ENCODE measurements at places on chromosomes 5 and 9.

- no peak for DNase-seq
Measured at GRCh38 chr5:73093943-73094342, 26.4 kb upstream of the TMEM171 start.

DNA sequence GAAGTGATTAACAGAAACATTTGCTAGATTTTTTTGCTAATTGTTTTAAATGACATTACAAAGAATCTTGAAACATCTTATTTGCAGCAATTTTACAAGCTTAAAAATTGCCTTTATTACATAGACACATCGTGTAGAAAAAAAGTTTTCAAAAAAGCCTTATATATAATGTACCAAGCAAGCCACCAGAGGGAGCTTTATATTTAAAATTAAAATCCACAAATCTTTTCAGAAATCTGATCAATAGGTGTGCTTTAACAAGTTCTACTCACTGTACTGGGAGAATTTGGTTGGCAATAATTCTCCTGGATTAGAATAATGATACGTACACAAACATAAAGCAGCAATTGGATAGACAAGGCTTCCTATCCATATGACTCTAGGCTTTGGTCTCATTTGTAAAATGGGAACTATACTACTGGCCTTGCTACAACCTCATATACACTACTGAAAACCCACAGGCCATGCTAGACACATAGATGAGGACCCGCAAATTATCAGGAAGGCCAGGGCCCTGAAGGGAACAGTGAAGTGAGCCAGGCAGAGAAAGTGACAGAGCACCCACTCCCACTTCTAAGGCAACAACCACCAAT lies 4.8 kb downstream of the PSMB7 start:
- no peak for DNase-seq

DNA sequence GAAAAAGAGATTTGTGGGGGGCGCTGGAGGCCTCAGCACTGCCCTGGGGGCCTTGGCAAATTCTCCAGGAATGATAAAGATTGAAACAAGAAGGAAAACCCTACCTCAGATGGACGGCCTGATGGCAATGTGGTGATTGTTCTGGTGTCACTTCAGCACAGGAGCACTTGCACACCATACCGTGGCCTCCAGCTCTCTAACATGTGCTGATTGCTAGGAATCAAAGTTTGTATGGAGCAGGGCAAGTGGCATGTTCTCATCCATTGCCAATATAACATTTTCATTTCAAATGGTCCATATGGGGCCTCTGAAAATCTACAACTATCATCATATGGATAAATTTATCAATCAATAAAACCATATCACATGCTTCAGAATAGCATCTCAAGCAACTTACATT lies 253.0 kb downstream of the DEPDC1B start:
- DNase-seq = no peak

DNA sequence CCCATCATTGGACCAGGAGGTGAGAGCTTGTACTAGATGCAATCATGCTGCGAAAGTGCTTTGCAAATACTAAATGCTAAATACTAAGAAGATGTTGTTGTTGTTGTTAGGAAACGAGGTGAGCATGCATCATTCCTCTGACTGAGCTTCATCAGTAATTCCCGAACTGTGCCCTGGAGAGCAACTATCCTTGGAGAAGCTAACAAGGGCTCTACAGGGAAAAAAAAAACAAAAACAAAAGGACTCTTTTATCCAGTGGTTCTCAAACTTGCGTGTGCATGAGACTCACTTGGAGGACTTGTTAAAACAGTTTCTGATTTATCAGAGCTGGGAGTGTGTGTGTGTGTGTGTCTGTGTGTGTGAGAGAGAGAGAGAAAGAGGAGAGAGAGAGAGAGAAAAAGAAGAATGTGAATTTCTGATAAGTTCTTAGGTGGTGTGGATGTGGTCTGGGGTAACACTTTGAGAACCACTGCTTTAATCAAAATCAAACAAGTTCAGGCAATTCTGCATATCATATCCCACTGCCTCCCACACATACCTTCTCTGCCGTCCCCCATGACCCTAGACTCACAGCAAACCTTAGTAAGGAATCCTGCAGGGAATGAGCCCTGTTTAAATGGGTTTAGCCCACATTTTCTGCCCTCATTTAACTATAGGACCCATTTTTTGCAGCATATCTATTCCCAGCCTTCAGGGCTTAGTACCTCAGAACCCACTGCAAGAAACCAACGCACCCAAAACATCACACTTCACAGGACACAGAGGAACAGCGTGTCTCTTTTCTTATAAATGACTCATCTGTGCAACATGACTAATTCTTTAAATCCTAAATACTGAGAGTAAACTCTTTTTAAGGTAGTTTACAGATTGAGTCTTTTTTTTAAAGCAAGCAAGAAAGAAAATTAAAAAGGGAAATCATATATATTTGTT lies 48.9 kb downstream of the PDE6A start:
- no peak for DNase-seq

GRCh38 chr5:74237571-74238145 lies 402.9 kb downstream of the ENC1 start:
- no peak for DNase-seq

GRCh38 chr9:112783551-112783954 lies 33.0 kb downstream of the SNX30 start:
- DNase-seq = no peak

GRCh38 chr9:136667940-136668760 lies 5.4 kb downstream of the EGFL7 start:
- no peak for DNase-seq

GRCh38 chr5:136724161-136724560 lies 358.8 kb upstream of the TRPC7 start:
- DNase-seq = no peak

DNA sequence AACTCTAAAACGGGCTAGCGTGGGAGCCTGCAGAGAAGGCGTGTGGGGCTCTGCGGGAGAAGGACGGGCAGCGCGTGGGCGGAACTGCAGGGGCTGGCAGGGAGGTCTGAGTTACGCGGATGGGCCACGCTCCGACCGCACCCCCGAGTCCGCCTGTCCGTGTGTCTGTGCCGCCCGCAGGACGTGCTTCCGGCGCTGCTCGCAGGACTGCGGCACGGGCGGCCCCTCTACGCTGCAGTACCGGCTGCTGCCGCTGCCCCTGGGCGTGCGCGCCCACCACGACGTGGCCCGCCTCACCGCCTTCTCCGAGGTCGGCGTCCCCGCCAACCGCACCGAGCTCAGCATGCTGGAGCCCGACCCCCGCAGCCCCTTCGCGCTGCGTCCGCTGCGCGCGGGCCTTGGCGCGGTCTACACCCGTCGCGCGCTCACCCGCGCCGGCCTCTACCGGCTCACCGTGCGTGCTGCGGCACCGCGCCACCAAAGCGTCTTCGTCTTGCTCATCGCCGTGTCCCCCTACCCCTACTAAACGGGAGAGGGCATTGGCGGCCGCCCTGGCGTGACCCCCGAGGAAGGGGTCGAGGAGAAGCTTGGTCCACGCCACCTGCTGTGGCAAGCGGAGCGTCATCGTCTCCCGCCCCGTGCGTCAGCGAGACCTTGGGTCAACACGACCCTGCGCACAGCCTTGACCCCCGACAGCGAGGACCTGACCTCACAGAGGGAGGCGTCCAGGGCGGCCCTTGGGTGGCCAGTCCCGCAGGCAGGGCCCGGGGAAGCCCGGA lies 11.4 kb upstream of the ASS1 start:
- DNase-seq = peak; percentile 40

GRCh38 chr5:139392324-139392677 lies 2.6 kb upstream of the MZB1 start:
- no peak for DNase-seq

DNA sequence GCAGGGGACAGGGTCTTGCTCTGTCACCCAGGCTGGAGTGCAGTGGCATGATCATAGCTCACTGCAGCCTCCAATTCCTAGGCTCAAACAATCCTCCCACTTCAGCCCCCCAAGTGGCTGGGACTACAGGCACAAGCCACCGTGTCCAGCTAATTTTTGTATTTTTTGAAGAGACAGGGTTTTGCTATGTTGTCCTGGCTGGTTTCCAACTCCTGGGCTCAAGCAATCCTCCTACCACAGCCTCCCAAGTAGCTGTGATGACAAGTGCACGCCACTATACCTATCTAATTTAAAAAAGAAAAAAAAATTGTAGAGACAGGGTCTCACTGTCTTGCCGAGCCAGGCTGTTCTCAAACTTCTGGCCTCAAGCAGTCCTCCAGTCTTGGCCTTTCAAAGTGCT lies 31.6 kb upstream of the LECT2 start:
- no peak for DNase-seq

DNA sequence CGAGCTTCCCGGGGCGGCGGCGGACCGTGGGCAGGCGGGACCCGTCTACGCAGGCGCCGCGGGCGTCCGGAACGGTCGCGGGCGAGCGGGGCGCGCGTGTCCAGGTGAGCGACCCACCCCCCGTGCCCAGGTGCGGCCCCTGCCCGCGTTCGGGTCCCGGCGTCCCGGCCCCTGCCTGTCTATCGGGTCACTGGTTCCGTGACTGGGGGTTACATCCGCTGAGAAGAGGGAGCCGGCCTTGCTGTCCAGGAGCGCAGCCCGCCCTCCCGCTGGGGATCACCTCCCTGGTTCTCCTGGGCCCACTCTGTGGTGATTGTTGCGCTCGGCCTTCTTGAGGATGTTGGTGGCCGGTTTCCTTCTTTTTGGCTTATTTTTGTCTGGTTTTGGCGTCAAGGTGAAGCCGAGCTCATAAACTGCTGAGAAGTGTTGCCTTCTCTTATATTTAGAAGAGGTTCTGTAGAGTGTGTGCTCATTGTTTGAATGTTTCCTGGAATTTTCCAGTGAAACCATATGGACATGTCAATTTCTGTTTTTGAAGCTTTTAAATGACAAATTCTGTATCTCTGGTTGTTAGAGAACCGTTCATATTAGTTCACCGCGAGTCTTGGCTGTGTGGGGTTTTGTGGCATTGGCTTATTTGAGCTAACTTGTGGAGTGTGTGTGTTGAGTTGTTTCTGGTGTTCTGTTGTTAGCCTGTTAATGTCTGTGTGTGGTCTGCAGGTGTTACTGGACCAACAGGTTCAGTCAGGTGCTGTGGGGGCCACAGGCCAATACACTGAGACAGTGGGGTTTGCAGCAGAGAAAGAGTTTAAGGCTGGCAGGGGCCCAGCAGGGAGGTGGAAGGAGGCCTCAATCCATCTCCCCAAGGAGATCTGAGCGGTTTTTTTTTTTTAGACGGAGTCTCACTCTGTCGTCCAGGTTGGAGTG lies 621 bp downstream of the CEP72 start:
- no peak for DNase-seq

GRCh38 chr5:180373454-180373853 lies 20.3 kb upstream of the GFPT2 start:
- no peak for DNase-seq

DNA sequence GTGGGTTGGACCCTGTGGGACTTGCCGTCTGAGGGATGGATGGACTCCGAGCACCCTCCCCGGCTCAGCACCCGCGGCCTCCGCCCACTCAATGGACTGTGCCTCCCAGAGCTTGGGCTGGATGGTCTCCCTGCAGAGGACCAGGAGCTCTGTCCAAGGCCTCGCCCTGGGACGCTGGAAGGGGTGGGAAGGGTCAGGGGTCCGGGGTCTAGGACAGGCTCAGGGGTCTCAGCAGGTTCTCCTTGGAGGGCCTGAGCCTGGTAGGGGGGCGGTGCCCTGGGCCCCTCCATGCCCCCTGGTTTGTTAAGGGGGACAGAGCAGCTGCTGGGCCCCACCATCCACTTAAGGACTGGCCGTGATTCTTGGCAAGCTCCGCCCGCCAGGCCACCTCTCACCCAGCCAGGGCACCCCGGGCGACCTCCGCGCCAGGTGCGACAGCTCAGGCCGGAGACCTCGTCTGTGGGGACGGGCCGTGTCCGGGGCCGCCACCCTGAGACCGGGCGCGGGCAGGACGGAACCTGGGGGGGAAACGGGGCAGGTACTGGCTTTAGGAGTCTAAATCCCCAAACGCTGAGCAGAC lies 29.2 kb downstream of the EXOC3 start:
- DNase-seq = no peak

DNA sequence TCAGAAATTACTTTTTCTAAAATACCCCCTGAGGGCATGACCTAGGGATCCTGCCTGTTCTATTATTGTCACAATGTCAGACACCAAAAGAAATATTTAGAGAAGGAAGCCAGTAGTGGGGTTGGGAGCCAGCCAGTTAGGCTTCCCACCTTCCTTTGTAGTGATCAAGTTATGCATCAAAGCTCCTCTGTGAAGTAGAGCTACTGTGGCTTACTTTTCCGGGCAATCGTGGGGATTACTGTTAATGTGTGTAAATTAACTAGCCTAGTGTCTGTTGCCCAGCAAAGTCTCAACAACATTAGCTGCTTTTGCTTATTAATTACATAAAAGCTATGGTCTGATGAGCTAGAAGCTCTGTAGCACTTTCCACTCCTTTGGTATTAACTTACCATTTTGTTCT lies 109.0 kb upstream of the PCAT7 start:
- DNase-seq = no peak

- no peak for DNase-seq
Measured at GRCh38 chr5:124658867-124659557, 87.4 kb downstream of the ZNF608 start.

- DNase-seq = no peak
Measured at GRCh38 chr5:20609126-20609525, 621.1 kb upstream of the CDH18 start.

DNA sequence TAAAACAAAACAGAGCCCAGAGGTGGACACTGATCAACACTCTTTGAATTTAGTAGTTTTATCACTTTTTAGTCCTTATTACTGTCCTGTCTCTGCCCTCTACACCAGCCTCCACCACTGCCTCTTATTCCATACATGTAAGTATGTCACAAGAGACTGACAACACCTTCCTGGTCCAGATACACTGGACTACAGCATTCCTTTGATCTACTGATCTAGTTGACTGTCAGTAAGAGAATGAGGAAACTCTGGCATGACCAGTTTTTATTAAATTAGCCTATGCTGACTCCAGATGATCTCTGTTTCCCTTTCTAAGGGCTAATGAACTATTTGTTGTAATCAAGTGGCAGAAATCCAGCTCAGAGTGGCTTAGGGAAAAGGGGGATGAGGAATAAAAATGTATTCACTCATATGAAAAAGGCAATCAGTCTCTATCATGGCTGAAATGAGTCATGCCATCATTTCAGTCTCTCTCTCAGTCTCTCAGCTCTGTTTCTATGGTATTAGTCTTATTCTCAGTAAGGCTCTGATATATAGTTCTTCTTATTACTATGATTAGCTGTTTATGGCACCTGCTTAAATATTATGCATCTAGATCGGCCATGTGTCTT lies 5.5 kb downstream of the ARHGEF37 start:
- no peak for DNase-seq

GRCh38 chr9:87875831-87876545 lies 6.7 kb upstream of the SPATA31E1 start:
- DNase-seq = no peak

GRCh38 chr5:138503487-138504270 lies 38.4 kb downstream of the EGR1 start:
- DNase-seq = peak; percentile 55

GRCh38 chr9:97525451-97525850 lies 24.0 kb downstream of the TMOD1 start:
- no peak for DNase-seq
